ENCODE measurements at places on chromosomes 13 and 19.

- DNase-seq, result no peak
Measured at GRCh38 chr19:30153326-30154210, 211.5 kb downstream of the URI1 start.

GRCh38 chr13:44104969-44105368, 225.3 kb downstream of the LACC1 start:
- DNase-seq, result no peak

GRCh38 chr19:45505151-45505995, 1.9 kb upstream of the VASP start:
- no peak for DNase-seq

- no peak for DNase-seq
Measured at GRCh38 chr19:831407-832369, 4.1 kb downstream of the AZU1 start.

GRCh38 chr13:66275416-66275815, 954.7 kb downstream of the PCDH9 start:
- DNase-seq, result no peak

- no peak for DNase-seq
Measured at GRCh38 chr13:26562512-26562890, 5.0 kb downstream of the WASF3 start.

DNA sequence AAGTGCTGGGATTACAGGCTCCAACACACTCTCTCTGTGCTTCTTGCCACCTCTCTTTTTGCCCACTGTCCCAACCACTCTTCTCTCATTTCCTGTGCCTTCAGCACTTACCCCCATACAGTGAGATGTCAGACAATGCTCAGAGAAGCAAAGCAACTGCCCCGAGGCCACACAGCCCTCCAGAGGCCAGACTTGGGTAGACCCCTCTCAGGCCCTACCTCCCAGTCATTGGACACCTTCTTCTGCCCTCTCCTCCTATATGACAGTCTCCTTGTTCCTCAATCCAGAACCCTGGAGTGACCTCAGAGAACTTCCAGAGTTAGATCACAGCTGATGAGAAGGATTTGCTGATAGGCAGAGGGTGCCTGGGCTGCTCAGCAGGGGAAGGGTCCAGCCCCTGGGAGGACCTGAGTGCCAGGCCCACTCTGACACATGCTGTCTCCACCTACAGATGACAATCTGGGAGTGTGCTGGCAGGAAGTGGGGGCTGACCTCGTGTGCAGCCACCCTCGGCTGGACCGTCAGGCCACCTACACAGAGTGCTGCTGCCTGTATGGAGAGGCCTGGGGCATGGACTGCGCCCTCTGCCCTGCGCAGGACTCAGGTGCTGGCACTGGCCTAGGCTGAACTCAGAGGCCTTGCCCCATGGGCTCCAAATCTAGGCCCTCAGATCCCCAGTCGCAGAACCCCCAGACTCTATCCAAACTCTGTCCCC, 24.4 kb downstream of the LTBP4 start:
- no peak for DNase-seq

DNA sequence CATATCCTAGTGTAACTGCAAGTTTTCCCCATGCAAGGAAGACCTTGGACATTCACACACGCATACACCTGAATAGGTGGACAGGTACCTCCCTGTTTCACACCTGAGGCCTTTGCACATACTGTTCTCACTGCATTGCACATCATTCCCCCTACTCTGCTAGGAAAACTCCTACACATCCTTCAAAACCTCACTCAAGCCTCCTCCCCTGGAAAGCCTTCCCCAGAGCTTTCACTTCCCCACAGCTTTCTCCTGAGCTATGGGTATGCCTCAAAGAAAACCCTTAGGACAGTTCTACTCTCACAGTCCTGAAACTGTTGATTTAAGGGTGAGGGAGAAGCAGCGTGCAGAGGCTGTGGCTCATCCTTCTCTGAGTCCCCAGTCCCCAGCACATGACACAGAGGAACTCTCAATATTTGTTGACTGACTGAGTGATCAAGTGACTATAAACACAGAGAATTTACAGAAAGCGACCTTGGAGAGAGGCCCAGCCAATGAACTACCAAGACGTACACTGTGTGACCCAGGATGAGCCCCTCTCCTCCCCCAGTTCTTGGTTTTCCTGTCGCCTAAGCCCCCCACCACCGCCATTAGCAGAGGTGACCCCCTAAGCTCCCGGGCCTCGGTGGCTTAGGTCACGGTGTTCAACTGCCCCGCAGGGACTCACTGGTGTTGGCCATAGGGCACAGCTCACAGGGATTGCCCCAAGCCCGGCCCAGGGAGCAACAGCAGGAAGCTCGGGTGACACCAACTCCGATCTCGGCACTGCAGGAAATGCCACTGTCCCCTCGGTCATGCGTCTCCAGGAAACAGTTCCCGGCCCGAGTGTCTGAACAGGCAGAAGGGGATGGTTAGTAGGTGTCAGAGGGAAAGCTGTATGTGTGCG, 40.6 kb downstream of the FBN3 start:
- no peak for DNase-seq

- no peak for DNase-seq
Measured at GRCh38 chr13:58960888-58961287, 1202.8 kb downstream of the DIAPH3 start.

GRCh38 chr19:11693505-11694499, 44.9 kb downstream of the ZNF823 start:
- DNase-seq, result no peak

- no peak for DNase-seq
Measured at GRCh38 chr19:2675892-2676291, 26.6 kb downstream of the GNG7 start.

DNA sequence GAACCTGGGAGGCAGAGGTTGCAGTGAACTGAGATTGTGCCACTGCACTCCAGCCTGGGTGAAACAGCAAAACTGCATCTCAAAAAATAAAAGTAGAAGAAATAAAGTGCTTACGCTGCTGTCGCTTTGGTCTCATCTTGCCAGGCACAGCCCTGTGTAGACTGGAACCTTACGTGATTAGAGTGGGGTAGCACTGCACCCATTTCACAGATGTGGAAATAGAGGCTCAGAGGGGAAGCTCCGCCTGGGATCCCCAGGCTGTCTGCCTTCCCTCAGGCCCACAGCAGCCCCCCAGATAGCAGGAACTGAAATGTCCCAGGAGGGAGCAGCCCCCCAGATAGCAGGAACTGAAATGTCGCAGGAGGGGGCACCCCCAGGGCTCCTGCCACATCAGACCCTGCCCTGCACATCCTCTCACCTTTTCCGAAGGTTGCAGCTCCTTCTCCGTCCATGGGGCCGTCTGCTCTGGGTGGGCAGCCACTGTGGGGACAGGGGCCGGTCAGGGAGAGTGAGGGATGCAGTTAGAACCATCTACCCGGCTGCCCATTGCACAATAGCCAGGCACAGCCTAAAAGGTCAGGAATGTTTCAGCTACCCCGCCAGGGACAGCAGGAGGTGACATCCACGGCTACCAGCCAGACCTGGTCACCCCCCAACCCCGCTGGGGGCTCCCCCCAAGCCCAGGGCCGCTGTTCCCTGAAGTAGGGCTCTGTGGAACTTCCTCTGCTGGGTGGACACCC, 1.9 kb downstream of the PLIN4 start:
- no peak for DNase-seq

DNA sequence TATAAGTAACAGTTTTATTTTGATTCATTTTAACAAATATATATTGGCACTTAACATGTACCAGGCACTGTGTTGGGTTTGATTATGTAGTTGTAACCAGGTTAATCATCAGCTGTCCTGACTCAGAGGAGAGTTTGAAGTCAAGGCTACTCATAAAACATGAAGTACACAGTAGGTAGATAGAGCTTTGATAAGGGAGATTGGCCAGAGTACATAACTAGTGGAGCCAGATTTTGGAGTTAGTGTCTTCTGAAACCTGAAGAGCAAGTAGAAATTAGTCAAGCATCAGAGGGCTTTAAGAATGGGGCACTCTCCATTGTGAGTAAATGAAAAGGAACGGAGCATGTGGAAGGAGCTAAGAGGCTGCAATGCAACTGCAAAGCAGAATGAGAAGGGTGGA, 333.9 kb downstream of the RFC3 start:
- no peak for DNase-seq

- no peak for DNase-seq
Measured at GRCh38 chr19:42048992-42049391, 21.0 kb downstream of the GRIK5 start.

- DNase-seq, result no peak
Measured at GRCh38 chr19:52190487-52191293, 838 bp downstream of the PPP2R1A start.

DNA sequence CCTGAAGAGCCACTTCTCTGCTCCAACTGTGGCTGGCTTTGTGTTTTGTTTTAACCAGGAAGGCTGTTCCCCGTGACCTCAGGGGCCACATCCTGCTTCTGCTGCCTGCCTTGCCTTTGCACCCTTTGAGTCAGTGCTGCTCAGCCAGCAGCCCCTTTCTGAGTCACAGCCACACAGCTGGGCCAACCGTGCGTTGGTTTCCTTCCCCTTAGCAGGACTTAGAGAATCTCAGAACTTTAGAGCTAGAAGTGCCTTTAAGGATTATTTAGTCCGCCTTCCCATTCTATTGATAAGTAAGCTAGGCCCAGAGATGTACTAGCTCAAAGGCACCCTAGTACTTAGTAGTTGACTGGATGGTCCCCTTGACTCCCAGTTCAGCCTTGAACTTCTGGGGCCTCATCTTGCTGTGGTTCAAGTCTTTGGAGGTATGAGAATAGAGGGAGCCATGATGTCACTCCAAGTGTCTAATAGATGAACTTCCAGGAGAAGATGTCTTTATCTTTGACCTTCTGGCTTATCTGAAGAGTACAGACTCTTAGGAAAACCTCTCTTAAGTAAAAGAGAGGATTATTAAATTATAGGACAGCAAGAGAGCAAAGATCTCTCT, 8.0 kb downstream of the RGCC start:
- peak; percentile 77 for DNase-seq

GRCh38 chr13:111508902-111509509, 188.6 kb downstream of the TEX29 start:
- DNase-seq, result no peak

GRCh38 chr13:33871207-33872004, 53.5 kb downstream of the RFC3 start:
- no peak for DNase-seq

DNA sequence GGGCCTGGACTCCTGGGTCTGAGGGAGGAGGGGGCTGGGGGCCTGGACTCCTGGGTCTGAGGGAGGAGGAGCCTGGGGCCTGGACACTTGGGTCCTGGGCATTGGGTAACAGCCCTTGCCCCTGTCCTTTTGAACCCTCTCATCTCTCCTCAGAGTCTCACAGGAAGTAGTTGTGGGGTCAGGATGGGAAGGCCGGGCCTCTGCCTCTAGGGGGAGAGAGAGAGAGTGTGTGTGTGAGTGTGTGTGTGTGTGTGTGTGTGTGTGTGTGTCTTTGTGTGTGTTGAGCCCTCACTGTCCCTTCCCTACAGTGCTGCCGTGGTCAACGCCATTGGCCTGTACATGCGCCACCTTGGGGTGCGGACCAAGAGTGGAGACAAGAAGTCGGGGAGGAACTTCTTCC, 10.9 kb downstream of the ARHGEF1 start:
- DNase-seq, result no peak

DNA sequence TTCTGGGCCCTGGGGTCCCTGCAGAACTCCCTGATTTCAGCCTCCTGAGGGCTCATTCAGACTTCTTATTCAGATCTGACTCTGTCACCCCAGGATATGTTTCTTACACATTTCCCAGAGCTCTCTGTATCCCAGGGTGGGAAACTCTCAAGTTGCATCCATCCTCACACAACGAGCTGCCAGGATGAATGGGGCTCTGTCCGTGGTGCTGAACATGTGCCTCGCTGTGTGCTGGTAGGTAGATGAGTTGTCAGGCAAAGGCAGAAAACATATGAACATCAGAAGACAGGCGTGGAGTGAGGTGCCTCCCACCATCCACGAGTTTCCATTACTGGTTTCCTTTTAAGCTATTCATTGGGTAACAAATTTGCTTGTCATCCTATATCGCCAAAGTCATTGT, 11.4 kb upstream of the IGFL1 start:
- DNase-seq, result no peak

- DNase-seq, result no peak
Measured at GRCh38 chr19:30584090-30584489, 211.9 kb downstream of the ZNF536 start.

GRCh38 chr13:80802946-80803345, 462.0 kb upstream of the SPRY2 start:
- DNase-seq, result no peak

GRCh38 chr19:50323782-50324133, 5.4 kb downstream of the KCNC3 start:
- DNase-seq, result no peak

DNA sequence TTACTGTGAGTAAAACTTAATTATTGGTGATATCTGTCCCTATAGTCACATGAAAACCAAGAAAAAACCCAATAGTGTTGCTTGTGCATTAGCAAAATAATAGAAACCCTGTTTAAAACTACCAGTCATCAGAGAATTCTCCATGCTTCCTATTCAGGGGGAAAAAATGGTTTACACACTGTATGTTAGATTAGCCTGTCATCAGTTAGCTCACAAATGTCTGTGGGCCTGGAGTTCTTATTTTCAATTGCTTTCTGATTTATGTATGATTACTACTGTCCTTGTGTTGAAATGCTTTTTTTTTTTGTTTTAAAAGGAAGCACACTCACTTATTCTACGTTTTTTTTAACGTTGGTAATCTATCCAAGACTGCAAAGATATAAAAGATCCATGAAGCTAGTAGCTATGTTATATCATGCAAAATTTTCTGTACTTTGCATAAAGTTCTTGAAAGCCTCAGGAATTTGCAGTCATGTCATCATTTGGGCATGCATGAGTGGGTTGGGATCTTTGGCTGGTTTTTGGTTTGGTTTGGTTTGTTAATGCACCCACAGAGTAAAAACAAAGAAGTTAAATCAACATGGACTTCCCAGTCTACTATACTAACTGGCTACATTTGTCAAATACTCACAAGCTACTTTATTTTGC, 25.9 kb downstream of the RXFP2 start:
- no peak for DNase-seq

DNA sequence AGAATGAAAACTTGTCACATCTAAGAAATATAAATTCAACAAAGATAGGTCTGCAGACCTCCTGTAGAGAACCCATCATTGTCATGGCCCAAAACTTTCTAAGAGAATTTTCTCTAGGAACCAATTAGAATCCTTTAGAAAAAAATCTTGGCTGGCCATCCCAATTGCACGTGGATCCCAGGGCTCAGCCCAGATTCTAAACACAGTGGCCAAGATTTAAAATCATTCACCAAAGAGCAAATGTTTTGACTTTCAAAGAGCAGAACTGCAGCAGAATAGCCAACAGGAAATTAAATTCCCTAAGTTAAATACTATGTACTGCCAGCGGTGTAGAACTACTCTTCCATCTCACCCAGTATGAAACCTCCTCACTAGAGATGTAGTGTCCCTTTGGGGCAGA, 21.3 kb downstream of the IPO5 start:
- DNase-seq, result no peak

- DNase-seq, result no peak
Measured at GRCh38 chr19:41587101-41587837, 11.3 kb downstream of the CEACAM21 start.
